ENCODE measurements at places on chromosomes 7 and 10. TPM values are rescaled to one million over a fixed set of nuclear protein-coding genes. Genes with fewer than 3 reads are reported as not detected.

Gene FGFBP3
- total RNA-seq, result 6.5 TPM

Gene CYP3A4
- total RNA-seq, result not detected

Gene SHH
- not detected for total RNA-seq

Gene TRPV5
- not detected for total RNA-seq

Gene LEP
- total RNA-seq, result not detected

Gene MUC12
- total RNA-seq, result not detected

Gene TSPAN12
- total RNA-seq, result not detected

Gene HPSE2
- not detected for total RNA-seq

Gene CTAGE8
- 0.75 TPM for total RNA-seq

Gene TMEM213
- total RNA-seq, result not detected

Gene PNLIPRP1
- total RNA-seq, result not detected

Gene ARHGEF35
- 2.5 TPM for total RNA-seq
